Activated naive CD4-positive, alpha-beta T cell treated with anti-CD3 and anti-CD28 coated beads, Interleukin-2, amount 50 U/mL, for 72 hours (primary cell): ENCODE measurements at places on chromosomes 3 and 15.

GRCh38 chr3:156201411-156202405, 81.3 kb downstream of the KCNAB1 start:
- DNase-seq, result no peak

DNA sequence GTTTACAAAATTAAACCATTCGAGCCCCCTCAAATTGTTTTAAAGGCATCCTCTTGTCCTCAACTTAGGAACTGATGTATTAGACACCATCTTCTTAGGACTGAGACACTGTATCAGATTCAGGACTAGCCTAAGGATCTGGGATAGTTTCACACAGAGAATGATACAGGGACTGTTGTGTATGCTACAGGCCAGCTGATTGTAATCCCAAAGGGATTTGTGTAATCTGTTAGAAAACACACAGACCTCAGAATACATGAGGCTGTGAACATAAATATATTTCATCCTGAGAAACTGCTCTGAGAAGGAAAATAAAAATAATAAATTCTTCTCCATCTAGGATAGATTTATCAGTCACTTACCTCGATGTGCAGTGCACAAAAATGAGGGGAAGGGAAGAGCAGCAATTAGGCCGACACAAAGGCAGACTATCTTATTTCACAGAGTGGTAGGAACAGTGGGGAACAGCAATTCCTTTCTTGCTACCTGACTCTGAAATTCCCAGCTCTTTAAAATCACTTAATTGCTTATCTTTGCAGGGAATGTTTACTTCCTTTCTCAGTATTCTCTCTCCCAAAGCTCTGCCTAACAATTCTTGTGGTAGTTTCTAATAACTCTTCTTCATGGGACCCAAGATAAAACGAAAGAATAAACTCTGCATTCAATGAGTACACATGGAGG, 322.5 kb downstream of the MAGI1 start:
- DNase-seq, result no peak

DNA sequence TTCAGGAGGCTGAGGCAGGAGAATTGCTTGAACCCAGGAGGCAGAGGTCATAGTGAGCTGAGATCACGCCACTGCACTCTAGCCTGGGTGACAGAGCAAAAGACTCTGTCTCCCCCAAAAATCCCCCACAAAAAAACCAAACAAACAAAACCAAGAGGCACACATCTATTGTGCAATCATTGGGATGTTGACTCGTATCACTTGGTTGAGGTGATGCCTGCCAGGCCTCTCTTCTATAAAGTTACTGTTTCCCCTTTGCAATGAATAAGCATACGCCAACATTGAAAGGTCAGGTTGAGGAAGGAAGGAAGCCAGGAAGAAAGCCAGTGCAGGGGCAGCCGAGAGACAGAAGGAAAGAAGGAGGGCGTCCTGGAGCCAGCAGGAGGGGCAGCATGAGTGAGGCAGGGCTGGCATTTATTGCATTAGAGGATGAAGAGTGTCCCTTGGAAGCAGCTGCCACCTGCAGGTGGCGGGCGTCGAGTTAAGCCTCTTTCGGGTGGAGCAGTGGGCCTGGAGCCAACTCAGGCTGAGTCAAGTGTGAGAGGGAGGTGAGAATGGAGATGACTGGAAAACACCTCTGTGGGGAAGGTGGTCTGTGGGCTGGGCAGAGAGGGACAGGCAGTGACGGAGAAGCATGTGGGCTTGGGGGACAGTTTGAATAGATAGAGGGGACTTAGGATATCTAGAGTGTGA, 8.3 kb upstream of the CSPG4 start:
- no peak for DNase-seq

- DNase-seq, result no peak
Observed at GRCh38 chr15:57477736-57478522, 101.6 kb downstream of the CGNL1 start.

GRCh38 chr15:25568751-25569150, 129.9 kb upstream of the UBE3A start:
- no peak for DNase-seq

DNA sequence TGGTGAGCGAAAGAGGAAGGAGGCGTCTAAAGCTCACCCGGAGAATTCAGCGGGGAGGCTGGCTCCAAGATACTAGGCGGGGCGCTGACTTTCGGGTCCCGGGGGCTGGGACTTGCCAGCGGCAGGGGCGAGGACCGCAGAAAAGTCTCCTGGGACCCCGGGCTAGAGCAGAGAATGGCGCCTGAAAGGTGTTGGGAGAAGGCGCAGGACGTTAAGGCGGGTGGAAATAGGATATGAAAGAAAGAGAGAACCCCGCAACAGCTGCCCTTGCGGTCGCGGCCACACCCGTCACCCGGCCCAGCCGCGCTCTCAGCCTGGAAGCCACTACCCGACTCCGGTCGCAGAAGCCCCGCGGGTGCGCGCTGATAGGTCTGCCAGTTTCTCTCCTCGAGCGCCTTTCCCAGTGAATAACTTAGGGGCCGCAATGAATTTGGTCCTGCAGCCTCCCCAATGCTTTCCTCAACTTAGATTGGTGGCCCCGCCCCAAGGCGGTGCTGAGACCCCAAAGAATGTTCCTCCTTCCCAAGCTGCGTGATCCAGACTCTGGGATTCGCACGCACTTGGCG, 604 bp downstream of the LTK start:
- no peak for DNase-seq

DNA sequence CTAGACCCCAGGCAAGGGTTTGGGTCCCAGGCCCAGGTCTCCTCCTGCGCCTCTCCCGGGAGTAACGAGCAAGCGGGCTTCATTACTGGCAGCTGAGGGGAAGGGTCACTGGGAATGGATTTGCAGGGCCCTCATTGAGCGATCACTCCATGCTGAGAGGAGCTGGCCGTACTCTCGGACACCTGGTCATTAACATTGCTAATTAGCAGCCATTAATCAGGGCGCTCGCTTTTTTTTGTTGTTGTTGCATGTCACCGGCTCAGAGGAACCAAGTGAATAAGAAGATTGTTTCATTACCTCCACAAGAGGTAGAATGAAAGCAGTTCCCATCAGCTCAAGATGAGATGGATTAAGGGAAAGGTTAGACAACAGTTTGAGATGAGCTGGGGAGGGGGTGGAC, 293.0 kb upstream of the ATP11B start:
- no peak for DNase-seq

DNA sequence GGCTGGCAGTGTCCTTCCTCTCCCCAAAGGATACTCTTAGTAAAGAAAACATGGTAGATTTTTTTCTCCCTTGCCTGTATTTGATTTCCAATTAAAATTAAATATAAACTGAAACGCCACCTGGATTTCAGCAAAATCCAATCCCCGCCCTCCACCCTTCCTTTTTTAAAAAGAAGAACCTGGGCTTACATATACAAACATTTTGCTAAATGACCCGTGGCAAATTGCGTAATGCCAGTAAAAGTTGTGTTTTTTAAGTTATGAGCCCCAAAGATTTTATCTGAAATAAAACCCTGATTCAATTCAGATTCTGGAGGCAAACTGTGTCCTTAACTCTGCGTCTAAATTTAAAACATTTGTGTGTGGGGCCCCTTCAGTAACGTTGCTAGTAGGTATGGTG, 403.0 kb downstream of the FOXP1 start:
- DNase-seq, result no peak

- no peak for DNase-seq
Observed at GRCh38 chr3:175307642-175308041, 448.5 kb downstream of the NAALADL2 start.

DNA sequence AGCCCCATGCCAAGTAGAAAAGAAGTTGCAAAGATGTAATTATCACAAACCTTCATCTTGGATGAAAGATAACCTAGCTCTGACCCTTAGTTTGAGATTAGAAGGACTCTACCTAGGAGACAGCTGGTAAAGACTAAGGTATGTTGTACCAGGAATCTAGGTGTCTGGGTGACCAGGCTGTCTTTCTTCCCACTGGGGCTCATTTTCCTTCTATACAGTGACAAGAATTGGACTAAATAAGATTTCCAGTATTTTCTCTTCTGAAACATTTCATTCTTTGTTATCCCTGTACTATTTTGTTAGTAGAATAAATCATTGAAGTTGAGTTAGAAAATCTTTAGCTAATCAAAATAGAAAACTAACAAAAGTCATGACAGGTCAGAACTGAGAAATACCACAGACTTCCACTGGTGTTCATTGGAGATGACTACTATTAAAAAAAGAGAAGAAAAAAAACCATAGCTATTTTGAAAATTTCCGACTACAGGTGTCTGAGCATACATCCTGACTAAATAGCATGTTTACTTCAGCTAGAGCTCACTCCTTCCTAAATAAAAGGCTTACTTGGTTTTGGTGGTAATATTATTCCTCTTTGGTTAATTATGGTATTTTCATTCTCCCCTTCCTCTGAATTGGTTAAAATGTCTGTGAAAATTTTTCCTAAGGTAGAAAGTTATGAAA, 10.1 kb downstream of the TGFBR2 start:
- no peak for DNase-seq

DNA sequence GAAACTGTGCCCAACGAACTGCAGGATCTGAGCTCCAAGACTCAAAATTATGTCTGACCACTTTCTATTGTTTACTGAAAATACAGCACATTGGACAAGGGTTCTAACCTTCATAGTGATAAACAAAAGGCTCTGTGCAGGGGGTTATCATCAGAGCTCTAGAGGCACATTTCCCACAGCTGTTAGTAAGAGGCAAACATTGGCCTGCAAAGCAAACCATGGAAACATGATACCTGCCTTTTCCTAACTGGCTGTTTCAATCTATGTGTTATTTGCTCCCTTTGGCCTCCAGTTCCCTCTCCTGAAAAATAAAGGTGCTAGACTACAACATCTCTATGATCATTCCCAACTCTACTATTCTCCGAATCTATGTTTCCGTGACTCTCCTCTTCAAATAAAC, 159.7 kb upstream of the ARHGEF26 start:
- DNase-seq, result no peak

DNA sequence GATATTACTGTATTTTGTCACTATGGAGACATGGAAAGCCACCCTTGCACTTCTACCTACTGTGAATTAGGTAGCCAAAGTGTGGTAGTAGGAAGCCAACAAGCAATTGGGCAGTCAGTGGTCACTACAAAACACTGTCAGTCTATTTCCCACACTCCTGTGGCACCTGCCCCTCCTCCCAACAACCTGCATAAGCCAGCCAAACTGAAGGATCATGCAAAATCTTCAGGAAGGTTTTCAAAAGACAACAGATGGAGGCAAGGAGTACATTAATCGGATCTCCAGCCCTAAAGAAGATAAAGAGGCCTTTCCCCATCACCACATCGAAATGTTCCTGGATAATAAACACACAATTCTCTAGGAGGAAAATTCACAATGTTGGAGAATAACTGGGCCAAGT, 11.9 kb downstream of the POMGNT2 start:
- DNase-seq, result no peak

GRCh38 chr15:49418811-49419210, 4.2 kb upstream of the FGF7 start:
- no peak for DNase-seq

- DNase-seq, result no peak
Observed at GRCh38 chr3:172018364-172018763, 21.0 kb upstream of the FNDC3B start.

DNA sequence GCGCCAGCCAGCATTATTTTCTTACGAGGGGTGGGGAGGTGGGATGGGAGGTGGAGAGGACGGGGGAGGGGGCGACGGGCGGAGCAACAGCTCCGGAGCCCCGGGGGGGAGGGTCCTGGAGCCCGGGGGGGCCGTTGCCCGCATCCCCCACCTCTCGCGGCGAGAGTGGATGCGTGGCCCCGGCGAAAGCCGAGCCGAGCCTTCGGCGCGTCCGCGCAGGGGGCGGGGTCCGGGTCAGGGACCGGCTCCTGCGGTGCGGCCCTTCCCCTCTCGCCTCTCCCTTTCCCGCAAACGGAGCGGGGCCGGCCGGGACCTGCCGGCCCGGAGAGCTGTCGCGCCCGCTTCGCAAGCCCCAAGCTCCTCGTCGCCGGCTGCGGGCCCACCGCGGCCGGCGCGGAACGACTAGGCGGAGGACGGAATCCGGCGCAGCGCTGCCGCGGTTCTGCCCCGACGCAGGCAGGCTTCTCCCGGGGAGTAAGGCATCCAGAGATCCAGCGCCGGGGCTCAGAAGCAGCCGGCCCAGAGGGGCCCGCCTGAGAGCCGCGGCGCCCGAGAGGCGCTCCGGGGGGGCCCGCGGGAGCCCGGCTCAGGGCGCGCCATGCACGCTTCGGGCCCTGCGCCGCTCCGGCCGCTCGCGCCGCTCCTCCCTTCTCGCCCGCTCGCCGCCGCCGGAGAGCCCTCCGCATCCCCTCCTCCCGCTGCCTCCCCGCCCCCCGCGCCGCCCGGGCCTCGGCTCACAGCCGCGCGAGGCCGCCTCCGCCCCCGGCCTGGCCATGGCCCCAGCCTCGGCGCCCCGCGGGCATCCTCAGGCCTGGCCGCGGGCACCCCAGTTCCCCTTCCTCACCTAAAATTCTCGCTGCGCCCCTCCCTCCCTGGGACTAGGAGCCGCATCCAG, 459 bp upstream of the ADCY5 start:
- DNase-seq, result peak; percentile 16

DNA sequence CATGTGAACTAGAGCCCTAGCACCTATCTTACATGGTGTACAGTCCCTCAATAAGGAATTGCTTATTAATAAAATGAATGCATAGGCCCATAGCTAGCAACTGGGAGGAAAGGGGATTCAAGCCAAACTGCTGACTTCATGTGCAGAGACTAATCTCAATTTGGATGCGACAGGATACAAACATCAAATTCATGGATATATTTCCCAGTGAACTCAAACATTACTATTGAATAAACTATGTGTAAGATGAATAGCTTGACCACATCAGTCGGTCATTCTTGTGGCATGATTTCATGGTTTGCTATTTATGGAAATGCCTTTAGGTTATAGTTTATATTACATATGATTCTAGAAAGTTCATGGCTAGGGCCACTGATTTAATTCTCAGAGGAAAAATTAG, 268.6 kb upstream of the SLITRK3 start:
- DNase-seq, result no peak

GRCh38 chr3:129971351-129972052, 3.0 kb upstream of the TRH start:
- DNase-seq, result no peak
